ENCODE measurements at places on chromosomes 3 and 15. TPM values are rescaled to one million over a fixed set of nuclear protein-coding genes. Genes with fewer than 3 reads are reported as not detected.

PAK6 gene
- 13.0 TPM for total RNA-seq

GRCh38 chr3:114355653-114356052 lies 61.8 kb downstream of the TIGIT start:
- DNase-seq, result no peak

- no peak for DNase-seq
These were observed 16.0 kb downstream of the DNAJC19 start for GRCh38 chr3:180973543-180973942.

DNA sequence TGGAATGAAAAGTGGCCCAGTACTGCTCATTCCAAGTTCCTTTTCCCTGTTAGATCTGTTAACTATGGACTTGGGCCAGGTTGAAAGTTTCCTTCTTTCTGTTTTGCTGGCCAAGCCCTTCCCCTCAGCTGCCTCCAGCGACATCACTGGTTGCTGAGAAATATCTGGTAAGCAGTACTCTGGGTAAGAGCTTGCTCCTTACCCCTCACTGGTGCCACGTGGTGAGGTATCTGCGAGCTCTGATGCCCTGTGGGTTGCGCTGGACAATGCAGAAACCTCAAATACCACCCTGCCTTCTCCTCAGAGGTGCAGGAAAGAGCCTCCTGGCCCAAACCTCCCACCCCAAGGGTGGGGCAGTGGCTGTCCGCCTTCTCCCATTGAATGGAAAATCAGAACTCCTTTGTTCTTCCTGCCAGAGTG lies 42.9 kb upstream of the APH1B start:
- DNase-seq, result peak; percentile 70

NR1I2 gene
- total RNA-seq, result not detected

- no peak for DNase-seq
These were observed 104.5 kb downstream of the LSAMP start for GRCh38 chr3:116340680-116341216.

DNA sequence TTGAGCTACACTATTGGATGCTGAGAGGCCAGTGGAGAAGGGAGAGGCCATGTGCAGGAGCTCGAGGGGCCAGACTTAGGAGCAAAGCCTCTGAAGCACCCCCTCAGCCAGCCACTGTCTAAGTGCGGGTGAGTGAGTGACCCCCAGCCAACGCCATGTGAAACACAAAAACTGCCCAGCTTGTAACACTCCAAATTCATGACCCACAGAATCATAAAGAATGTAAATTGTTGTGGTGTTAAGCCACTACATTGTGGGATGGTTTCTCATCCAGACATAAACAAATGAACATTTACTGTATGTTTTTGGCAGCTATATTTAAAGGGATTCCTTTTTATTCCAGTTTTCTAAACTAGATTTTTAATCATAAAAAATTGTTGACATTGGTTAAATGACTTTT lies 27.2 kb upstream of the TMEM158 start:
- no peak for DNase-seq

MRAS gene
- 11.2 TPM for total RNA-seq

- DNase-seq, result peak; percentile 73
These were observed 96.3 kb upstream of the ZBED2 start for GRCh38 chr3:111691293-111691909.

- no peak for DNase-seq
These were observed 30.9 kb upstream of the CLK3 start for GRCh38 chr15:74584779-74585178.

DNA sequence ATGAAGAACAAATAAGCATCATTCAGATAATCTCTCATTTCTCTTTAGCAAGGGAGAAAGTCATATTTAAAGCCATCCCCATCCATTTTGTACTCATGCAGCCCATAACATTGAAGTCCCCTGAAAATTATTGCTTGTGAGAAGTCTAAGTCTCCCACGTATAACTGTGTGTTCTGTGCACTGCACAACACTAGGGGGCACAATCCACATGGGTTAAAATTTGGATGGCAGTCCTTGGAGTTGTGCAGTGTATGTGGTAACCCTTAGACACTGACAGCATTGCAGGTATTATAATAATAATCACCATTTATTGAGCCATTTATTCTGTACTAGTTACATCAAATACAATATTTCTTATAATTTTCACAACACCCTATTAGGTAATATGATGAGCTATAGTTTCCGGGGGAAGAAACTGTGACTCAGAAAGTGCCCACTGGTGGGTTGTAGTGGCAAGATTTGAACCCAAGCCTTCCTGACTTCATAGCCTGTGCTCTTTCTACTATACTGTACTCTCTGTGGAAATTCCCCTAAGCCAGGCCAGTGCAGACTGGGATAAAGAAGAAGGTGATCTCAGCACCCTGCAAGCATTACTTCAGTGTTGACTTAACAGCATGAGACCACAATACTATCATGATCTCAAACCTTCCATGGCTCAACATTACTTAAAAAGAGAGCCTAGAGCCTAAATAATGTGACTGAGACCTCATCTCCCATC lies 15.7 kb downstream of the KCNAB1 start:
- no peak for DNase-seq

GRCh38 chr3:106552351-106553043 lies 683.7 kb upstream of the CBLB start:
- no peak for DNase-seq

ALG1L2 gene
- not detected for total RNA-seq

GRCh38 chr15:62781081-62781497 lies 261.5 kb upstream of the TPM1 start:
- DNase-seq, result no peak

DNA sequence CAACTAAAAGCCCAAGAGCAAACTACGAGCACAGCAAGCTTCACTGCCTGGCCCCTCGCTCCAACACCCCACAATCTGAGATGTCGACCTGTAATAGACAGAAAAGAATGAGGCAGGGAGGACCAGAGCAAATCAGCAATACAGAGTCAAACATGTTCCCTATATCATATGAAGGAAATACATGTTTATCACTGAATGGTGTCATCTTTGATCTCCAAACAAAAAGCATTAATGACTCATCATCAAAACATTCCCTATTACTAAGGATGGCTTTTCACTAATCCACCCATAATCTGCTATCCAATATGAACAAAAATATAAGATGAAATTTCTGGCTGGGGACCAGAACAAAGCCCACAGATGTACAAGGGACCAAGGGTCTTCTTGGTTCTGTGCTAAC lies 34.7 kb downstream of the MYO5A start:
- DNase-seq, result peak; percentile 18

DNA sequence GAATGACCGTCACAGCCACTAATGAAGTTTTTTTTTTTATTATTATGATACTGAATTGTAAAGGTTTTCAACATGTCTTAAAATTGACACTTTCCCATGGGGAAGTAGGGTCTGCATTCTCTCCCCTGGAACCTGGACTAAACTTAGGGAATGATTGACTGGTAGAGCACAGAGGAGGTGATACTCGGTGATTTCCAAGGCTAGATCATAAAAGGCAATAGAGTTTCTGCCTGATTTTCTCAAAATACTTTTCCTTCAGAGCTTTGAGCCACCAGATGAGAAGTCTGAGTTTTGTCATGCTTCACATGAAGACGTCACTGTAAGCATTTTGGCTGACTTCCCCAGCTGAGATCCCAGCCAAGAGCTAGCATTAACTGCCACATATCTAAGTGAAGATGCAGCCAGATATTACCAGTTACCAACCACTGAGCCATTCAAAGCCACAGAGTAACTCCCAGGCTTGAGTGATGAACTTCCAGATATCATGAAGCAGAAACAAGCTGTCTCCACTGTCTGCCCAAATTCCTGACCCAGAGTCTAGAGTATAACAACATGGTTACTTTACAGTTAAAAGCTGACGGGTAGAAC lies 105.8 kb downstream of the LSAMP start:
- peak; percentile 1 for DNase-seq

- DNase-seq, result peak; percentile 20
These were observed 1.5 kb upstream of the CD200R1L start for GRCh38 chr3:112848196-112848595.

SOX14 gene
- total RNA-seq, result not detected

DNA sequence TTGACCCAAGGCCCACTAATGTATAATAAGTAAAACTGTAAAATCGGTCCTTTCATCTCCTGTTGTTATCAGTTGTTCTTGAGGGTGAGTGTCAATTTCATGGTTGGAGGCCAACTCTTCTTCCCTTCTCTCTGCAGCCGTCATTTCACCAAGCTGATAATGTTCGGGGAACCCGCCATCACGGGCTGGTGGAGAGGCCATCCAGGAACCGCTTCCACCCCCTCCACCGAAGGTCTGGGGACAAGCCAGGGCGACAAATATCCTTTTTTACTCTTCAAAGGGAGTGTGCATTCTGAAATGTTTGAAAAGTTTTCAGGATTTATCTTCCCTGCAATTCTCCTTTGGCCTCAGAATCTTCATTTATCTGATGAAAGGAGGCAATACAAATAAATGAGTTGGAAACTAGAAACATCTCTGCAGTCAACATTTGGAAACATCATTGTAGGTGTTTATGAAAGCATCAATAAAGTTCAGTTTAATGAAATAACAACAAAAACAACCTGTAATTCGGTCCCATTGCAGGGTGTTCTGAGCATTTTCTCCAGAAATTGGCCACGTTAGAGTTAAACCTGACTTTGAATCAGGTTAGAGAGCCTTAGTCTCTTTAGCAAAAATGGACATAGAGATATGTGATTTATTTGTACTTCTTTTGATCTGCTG lies 63.9 kb downstream of the CRTC3 start:
- DNase-seq, result no peak

PLCH1 gene
- 0.17 TPM for total RNA-seq

DNA sequence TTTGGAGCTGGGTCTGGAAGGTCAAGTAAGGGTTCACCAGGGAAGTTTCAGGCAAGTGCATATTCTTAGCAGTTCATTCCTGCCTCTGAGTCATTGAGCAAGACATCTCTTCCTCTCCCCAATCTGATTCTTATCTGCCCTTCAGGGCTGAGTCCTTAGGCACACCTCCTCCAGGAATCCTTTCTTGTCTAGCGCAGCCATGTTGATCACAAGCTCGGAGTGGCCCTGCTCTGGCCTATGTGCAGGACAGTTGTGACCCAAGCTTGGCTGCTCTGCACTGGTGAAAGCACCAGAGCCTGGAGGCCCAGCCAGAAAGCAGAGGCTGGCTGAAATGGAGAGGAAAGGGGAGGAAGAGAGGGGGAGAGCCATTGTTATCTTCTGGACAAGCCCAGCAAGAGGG lies 30.9 kb upstream of the MRPS22 start:
- peak; percentile 96 for DNase-seq

DNA sequence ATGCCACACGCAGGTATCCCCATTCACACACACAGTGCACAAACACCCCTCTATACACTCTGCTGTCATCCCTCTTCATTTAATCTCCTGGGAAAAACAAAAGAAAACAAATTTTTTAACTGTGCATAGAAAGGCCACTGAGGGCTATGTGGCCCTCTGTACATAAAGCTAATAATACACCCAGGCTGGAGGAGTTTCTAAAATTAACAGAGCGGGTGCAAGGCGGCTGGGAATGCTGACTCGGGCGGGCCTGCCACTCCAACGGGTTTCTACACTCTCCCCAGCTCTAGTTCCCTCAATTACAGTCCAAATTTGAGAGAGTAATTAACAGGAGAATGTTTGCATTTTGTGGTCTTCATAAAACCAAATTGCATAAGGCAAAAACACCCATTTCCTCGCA lies 23.1 kb downstream of the HCN4 start:
- no peak for DNase-seq

NANOGP8 gene
- total RNA-seq, result not detected

GRCh38 chr3:161395115-161396012 lies 24.0 kb upstream of the SPTSSB start:
- DNase-seq, result no peak

SCG3 gene
- not detected for total RNA-seq

DNA sequence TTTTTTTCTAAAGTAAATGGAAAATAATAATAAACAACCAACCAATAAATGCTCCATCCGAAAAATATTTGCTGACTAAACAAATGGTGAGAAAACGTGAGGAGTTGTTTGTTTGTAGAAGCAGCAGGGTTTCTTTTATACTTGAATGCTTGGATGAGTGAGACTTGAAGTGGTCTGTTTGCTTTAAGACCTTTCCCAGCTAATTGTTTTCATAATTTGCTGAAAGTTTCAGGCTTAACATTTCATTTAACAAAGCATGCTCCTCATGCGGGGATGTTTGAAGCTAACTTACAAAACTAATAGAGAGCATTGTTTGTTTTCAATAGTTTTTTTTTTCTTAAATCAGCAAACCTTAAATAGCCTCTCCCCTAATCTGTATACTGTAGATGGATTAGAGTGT lies 484.6 kb downstream of the ROBO2 start:
- DNase-seq, result no peak

GRCh38 chr15:61558172-61559136 lies 329.4 kb upstream of the RORA start:
- no peak for DNase-seq

DNA sequence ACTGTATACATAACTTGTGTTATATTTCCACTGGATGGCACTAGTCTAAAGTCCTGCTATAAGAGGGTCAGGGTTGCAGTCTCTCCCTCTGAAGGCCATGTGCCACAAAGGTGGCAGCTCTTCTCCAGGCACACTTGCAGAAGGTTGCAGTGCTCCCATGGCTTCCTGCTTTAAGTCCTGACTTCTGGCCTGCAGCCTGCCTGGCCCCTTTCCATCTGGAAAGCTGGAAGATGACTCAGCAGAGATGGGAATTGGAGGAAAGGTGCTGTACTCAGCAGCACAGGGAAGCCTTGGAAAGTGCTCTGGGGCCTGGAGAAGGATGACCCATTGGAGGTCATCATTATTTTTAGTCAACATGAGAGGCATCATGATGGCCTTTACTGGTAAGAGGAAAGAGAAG lies 40.9 kb upstream of the MRPL3 start:
- DNase-seq, result peak; percentile 88

DNA sequence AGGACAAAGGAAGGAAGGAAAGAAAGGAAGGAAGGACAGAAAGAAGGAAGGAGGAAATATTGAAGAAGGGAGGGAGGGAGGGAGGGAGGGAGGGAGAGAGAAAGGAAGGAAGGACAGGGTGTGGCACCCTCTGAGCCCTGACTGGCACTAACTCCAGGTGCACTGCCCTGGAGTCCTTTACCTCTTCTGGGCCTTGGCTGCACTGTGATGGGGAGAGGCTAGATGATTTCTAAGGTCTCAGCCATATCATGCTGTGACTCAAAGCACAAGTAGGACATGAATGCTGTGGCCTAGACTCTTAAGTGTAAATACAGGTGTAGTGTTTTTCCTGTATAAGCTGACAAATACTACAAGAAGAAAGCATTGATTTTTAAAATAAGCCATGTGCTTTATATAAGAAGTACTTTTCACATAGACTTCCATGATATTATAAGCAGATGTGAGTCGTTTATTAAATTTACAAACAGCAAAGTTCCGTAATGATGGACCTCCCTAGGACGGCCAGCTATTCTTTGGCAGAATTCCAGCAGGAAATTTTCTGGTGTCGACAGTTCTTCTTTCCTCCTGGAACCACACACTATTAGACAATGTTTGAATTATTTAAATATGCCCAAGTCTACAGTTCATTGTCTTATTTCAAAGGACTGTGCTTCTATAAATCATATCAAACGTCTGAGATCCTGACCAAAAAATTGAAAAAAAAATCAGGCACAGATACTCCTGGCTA lies 213.8 kb upstream of the C2CD4B start:
- DNase-seq, result no peak

SCAMP5 gene
- 1.3 TPM for total RNA-seq

GRCh38 chr3:31086148-31086547 lies 191.7 kb upstream of the GADL1 start:
- DNase-seq, result no peak

NGRN gene
- 101 TPM for total RNA-seq

MAP1A gene
- total RNA-seq, result 1.7 TPM

Data from M059J (cell line).